ENCODE measurements at places on chromosomes 6 and 20. TPM values are rescaled to one million over a fixed set of nuclear protein-coding genes. Genes with fewer than 3 reads are reported as not detected.

SNPH gene
- 2.6 TPM for total RNA-seq

SRXN1 gene
- total RNA-seq, result 43.4 TPM

- no peak overlapping the region for H3K4me3 ChIP-seq
- no peak for DNase-seq
- H3K36me3 ChIP-seq, result no peaks in the 10 kb centered on the region
- H3K27ac ChIP-seq, result no peak overlapping the region
- H3K27me3 ChIP-seq, result no peaks in the 10 kb centered on the region
Observed at GRCh38 chr20:11677428-11677827, 240.3 kb upstream of the BTBD3 start.

DNA sequence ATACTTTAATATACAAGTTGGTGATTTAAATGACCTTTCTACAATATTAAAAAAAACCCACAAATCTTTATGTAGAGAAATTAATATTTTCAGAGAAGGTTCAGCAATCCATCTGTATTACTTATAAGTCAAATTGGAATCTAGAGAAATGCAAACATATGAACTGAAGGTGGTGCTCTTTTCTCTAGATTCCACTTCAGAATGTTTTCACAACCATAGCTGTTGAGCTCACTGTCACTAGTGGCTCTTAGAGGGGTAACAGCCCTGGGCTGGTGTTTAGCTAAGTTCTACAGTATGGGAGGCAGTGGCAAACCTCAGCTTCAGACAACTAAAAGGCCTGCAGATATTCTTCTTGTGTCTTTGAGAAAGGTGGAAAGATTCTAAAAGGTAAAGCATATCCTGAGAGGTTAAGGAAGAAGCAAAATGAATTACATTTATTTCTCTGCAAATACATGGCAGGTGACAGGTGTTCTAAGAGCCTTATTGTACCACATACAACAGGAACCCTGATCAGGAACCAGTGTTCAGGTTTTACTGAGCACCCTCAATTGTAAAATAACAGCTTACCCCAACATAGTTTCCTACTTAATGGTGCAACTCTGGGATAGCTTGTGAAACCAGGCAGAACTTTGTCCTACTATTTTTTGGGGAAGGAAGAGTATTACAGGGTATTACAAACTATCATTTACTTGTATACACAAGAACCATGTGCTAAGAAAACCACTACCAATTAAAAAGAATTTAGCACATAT, 56.6 kb upstream of the SAMHD1 start:
- DNase-seq, result peak; percentile 16
- peaks cover 21% of the 10 kb centered on the region for H3K36me3 ChIP-seq
- no peaks in the 10 kb centered on the region for H3K27me3 ChIP-seq

DNA sequence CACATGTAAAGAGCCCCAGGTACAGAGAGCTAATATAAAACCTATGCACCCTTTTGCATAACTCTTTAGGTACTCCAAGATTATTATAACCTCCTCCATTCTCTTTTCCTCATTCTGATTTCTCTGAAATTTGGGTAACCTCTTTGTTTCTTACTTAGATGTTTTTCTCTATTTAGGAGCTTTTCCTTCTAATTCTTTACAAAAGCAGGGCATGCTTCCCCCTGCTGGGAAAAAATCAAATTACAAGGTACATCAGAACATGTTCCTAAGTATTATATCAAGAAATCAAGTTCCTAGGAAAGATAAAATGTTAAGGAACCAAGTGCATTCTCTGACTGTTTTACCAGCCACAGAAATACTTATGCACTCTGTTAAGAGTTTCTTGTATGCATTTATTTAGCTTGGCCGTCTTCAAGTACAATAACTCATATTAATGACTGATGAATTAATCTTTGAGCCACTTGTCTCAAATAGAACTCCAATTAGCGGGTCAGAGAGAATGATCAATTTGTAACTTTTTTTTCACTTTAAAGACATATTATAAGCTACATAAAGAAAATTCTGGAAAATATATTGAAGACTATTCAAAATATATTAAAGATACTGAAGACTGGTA, 2.1 kb downstream of the KHDRBS2 start:
- no peak overlapping the region for H3K4me3 ChIP-seq
- DNase-seq, result peak; percentile 54
- no peaks in the 10 kb centered on the region for H3K4me1 ChIP-seq
- H3K27ac ChIP-seq, result no peak overlapping the region
- peaks cover 33% of the 10 kb centered on the region for H3K27me3 ChIP-seq

DNA sequence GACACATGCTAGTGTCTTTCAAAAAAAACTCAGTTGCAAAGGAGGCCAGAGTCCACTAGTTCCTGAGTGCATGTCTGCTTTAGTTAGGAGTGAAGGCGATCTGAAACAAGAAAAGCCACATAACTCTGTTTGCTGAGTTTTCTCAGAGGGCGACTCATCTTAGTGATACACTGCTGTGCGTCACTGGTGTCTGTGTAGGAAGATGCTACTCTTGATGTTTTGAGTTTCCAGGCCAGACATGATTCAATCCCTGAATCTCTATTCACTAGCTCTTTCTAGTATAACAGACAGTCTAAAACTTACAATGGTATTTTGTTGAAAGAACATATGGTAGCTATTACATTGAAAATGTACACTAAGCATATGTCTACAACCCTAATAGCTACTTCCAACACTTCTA, 60.9 kb downstream of the GFRAL start:
- H3K4me3 ChIP-seq, result no peak overlapping the region
- H3K36me3 ChIP-seq, result no peaks in the 10 kb centered on the region
- no peaks in the 10 kb centered on the region for H3K4me1 ChIP-seq
- H3K27me3 ChIP-seq, result no peaks in the 10 kb centered on the region
- no peak overlapping the region for H3K27ac ChIP-seq
- peak; percentile 13 for DNase-seq

GRCh38 chr20:45840700-45841198, 7.2 kb downstream of the SNX21 start:
- H3K27me3 ChIP-seq, result no peaks in the 10 kb centered on the region
- no peak for DNase-seq
- H3K4me3 ChIP-seq, result no peak overlapping the region
- peaks cover 15% of the 10 kb centered on the region for H3K4me1 ChIP-seq

- H3K27me3 ChIP-seq, result no peaks in the 10 kb centered on the region
- H3K4me1 ChIP-seq, result peaks cover 38% of the 10 kb centered on the region
- peak; percentile 88 for DNase-seq
- H3K4me3 ChIP-seq, result peak overlapping the region; percentile 22
- H3K27ac ChIP-seq, result peak overlapping the region; percentile 62
- peaks cover 10% of the 10 kb centered on the region for H3K36me3 ChIP-seq
Observed at GRCh38 chr6:25017932-25018567, 82.3 kb upstream of the RIPOR2 start.

DNA sequence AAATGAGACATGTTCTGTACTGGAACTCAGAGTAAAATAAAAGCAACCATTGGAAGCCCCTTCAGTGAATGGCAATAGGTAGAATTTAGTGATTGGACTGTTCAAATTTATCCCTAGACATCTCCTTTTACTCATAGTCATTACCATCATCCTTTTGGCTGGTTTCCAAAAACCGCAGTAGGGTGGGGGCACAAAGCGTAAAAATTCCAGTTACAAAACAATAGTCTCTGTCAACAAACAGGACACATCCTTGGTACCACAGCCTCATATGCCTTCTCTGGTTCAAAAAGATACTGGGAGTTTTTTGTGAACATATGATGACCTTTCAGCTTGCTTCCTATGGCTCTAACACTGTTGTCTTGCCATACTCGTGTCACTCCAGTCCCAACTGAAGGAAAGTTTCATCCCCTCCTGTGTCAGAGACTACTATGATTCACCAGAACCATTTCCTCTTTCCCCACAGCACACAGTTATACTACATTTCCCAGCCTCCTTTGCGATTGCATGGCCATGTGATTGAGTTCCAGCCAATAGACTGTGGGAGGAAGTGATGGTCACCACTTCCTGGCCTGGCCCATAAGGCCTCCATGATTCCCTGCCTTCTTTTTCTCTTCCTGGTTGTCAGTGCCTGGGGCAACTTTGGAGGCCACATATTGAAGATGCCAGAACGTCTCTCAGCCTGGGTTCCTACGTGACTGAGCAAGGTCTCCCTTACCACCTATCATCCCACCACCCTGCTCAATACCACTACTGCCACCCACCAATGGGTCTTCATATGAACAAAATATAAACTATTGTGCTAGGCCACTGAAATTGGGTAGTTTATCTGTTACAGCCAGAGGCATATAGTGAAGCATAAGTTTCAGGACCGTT, 162.4 kb downstream of the ID4 start:
- H3K27me3 ChIP-seq, result peaks cover 29% of the 10 kb centered on the region
- H3K27ac ChIP-seq, result no peak overlapping the region
- H3K4me3 ChIP-seq, result no peak overlapping the region
- DNase-seq, result peak; percentile 49

All from MCF 10A (cell line).